ENCODE measurements at places on chromosomes 4 and X. TPM values are rescaled to one million over a fixed set of nuclear protein-coding genes. Genes with fewer than 3 reads are reported as not detected.

The MRFAP1L1 gene
- total RNA-seq = 70.0 TPM

The ADH1A gene
- not detected for total RNA-seq

The SPANXA2 gene
- not detected for total RNA-seq

The GYG2 gene
- total RNA-seq = 9.3 TPM

The GPR173 gene
- 6.3 TPM for total RNA-seq

The FABP2 gene
- not detected for total RNA-seq

The EXOC1L gene
- not detected for total RNA-seq

The DGKK gene
- not detected for total RNA-seq

The UGT2B10 gene
- total RNA-seq = not detected

The XAGE2 gene
- not detected for total RNA-seq

The KIF4A gene
- 1.3 TPM for total RNA-seq

The XKRX gene
- 0.15 TPM for total RNA-seq

The GLRB gene
- 11.8 TPM for total RNA-seq

The SMIM10L2A gene
- total RNA-seq = 1.2 TPM

The XK gene
- total RNA-seq = under 0.01 TPM

The TMEM271 gene
- total RNA-seq = not detected

The AMBN gene
- not detected for total RNA-seq

The PABPC1L2A gene
- total RNA-seq = not detected

The ATP2B3 gene
- total RNA-seq = not detected

All from smooth muscle cell of trachea (primary cell).